Fibroblast of skin of right quadriceps (primary cell): ENCODE measurements at places on chromosomes 16 and 17.
A peak's percentile ranks its signal among the peaks of the same experiment; 100 is the strongest.

DNA sequence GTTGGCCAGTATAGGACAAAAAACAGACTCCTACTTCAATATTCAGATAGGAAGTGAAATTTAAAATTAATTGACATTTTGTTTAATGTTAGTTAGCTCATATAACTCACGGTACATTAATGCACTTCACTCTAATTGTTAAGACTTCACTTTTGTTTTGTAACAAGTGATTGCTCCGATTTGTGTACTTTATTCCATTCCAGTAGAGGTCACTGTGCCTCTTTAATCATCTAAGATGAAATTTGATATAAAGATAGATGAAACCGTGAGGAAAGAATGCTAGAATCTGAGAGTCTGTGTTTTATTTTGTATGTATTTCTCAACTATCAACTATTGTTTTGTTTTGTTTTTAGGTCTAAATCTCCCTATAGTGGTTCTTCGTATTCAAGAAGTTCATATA is 29.0 kb downstream of the RBBP6 start:
- DNase-seq, result peak; percentile 30

- DNase-seq, result peak; percentile 34
Measured at GRCh38 chr16:85416228-85417109, 196.7 kb upstream of the GSE1 start.

DNA sequence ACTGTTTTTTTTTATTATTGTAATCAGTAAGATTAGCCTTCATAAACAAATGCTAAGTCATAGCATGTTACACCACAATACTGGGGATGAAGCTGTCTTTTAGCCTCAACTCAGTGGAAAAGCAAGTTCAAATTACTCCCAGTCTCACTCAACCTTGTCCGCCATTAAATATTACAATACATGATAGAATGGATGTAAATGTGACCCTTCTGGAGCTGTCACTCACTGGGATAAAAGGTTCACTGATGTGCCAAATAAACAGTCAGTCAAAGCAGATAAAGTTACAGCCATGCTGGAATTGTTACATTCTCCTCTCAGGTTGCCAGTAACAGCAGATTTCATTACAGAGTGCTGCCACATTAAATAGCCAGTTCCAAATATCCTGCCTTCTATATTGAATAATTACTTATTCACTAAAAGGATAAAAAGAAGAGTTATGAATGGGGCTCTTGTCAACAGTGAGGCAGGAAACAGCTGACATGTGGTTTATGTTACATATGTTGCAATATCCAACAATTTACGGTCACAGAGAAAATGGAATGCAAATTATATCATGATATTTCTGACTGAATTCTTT is 53.4 kb downstream of the BRIP1 start:
- DNase-seq, result peak; percentile 75

DNA sequence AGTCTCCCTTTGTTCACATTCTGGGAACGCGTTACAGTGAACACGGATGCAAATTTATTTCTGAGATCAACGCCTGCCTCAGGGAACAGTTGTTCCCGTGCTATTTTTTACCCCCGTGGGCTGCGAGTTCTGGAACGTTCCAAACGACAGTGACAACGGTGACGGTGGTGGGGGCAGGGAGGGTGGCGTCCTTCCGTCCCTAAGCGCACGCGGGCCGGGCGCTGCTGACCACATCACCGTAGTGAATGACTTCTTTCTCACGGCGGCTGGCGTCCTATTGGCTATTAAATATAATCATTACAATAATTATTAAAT is 45.1 kb upstream of the SSTR5 start:
- no peak for DNase-seq

DNA sequence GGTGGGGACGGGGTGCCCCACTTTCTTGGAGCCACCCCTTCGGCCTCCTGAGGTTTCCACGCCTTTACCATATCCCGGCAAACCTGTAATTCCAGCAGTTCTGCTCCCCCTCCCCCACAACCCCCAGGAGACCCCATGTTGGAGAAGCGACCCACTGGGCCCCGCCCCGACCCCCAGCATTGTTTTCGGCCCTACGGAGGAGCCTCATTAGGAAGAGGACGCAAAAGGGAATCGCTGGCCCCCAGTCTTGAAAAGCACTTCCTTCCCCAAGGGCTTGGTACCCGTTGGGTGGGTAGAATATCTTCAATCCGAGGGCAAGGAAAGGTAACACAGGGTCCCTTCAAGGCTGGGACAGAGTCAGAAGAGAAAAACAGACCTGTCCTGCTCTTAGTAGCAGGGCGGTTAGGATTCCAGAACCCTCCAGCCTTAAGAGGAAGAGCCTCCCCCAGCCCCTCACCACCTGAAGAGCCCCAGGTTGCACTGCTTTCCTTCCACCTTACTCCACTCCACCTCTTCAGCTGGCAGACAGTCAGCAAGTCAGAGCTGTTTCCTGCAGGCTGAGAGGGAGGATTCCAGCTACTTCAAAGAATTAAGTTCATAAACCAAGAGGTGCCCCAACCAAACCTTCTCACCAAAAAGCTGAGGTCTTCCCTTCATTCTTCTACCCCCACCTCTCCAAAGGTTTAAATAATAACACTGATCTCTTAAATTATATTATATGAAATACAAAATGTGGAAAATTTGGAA is 803 bp upstream of the TLCD2 start:
- DNase-seq, result no peak

- no peak for DNase-seq
Measured at GRCh38 chr17:44914698-44915271, 515 bp downstream of the GFAP start.

GRCh38 chr17:38341035-38341721 is 2.6 kb downstream of the GPR179 start:
- no peak for DNase-seq

DNA sequence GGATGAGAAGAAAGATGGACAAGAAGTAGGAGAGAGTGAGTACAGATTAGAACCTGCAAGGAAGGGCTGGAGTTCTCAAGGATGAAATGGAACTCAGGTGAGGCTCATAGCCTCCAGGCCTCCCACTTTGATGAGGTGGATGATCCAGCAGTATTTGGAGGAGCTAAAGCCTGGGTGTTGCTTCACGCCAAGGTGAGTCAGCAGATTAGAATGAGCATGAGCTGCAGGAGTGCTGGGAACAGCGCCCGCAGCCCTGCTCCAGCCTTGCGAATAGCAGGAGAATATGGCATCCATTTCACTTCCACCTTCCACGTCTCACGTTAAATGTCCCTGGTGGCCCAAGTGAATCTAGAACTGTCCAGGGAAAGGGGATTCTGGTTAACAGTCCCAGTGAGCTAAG is 94.4 kb upstream of the CPHXL start:
- DNase-seq, result no peak

- DNase-seq, result no peak
Measured at GRCh38 chr16:17526956-17527937, 56.5 kb upstream of the XYLT1 start.

GRCh38 chr16:23494188-23494587 is 16.1 kb downstream of the GGA2 start:
- no peak for DNase-seq

DNA sequence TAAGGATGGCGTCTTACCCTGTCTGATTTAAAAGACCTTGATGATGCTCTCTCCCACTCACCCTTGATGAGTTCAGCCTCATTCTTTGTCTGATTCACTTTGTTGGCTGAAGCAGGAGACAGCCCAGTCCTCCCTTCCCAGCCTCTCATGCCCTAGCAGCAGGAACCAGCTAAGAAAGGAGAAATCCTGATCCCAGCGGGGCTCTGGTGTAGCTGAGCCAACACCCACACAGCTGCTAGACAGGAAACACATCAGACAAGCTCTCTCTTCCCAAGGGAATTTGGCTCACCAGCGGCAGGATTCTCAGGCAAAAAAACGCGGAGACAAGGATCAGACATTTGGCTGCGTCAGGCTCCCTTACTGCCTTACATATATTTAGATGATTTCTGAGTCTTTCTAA is 211.5 kb downstream of the CDH11 start:
- DNase-seq, result peak; percentile 97

DNA sequence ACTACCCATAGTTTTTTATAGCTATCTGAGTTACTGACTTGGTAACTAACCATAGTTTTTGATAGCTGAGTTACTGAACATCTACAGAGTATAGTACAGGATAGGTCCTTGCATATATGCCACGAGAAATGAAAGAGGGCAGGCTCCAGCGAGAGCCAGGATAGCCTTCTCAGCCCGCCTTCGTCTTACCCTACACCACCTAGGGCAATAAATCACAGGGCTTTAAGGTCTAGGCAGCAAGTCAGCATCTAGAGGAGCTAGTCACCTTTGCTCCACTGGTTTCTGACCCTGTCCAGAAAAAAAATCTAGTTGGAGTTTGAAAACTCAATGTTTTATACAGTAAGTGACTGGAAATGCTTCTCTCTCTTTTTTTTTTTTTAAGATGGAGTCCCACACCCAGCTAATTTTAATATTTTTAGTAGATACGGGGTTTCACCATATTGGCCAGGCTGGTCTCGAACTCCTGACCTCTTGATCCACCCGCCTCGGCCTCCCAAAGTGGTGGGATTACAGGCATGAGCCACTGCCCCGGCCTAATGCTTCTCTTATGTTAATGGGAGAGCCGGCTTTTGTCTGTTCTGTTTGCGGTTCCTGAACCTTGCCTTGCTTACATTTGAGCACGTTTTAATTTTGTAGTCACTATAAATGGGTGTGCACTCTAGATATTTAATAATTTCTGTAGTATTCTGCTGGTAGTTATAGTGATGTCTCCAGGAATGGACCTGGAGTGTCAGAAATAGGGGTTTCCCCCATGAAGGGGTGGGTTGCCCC is 2.8 kb downstream of the BFAR start:
- no peak for DNase-seq

DNA sequence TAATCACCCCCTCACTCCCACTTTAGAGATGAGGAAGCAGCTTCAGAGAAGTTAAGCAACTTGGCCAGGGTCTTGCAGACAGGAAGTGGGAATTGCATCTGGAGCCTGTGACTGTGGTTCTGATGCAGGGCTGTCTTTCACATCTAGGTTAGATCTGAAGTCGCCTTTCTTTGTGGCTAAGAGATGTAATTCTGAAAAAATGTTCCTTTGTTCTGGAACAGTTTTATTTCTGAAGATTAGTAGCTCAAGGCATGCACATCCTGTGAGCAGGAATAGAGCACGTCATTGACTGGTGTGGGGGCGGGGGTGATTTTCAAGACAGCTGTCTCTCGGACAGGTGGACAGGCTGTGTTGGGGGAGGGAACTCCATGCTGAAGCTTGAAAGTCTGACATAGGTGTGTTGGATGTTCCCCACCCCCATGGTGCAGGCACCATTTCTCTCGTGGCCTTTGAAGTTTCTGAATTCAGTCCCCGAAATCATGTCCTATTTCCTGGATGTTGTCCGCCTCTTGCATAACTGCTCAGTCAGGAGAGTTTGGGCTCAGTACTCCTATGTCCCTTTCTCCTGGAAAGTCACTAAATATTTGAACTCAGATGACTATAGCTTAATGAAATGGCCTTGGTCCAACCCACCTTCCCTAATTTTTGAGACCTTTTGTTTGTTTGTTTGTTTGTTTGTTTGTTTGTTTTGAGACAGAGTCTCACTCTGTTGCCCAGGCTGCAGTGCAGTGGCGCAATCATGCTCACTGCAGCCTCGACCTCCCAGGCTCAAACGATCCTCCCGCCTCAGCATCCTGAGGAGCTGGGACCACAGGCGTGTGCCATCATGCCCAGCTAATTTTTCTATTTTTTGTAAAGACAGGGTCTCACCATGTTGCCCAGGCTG is 21.0 kb upstream of the HERPUD1 start:
- peak; percentile 88 for DNase-seq

DNA sequence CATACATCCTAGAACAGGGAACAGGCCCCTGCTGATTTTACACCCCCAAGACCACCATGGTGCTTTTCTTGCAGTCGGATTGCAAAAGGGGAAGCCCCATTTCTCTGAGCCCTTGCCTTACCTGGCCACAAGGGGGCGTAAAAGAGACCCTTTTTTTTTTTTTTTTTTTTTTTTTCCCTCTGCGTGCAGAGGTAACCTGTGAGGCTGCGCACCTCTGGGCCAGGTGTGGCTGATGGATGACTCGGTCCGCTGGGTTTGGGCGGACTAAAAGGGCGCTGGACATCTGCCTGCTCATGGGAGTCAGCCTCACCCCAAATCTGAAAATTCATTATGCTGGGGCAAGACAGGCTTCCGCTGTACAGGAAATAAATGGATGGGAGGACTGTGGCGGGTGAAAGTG is 281.0 kb downstream of the CBLN1 start:
- no peak for DNase-seq

GRCh38 chr17:43528988-43529814 is 16.9 kb downstream of the ETV4 start:
- no peak for DNase-seq

DNA sequence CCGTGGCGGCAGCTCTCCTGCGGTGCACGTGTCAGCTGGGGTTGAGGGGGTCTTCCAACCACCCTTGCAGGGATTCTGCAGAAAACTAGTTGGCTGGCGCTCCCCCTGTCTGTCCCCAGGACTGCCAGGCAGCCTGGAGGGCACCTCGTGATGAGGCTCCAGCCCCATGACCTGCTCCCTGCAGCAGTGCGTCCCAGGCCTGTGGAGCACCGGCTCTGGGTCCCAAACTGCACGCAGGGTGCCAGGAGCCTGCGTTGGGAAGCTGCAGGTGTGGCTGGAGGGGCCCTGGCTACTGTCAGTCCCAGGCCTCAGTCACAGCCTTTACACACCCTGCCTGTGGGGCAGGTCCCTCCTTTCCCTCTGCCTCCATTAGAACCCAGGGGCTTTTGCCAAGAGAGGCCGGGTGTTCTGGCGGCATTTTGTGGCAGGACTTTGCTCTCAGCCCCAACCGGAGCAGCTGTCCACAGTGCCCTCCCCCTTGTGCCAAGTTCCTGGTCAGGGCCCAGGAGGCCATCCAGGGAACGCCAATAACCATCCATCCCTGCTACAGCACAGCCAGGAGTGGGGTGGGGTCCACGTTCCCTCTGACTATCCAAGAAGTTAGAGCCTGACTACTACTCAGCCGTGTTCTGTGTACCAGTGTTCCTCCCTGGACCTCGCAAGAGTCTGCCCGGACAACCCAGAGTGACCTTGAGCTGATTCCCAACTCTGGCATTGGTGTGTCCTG is 9.2 kb downstream of the CHMP6 start:
- no peak for DNase-seq
